Osteoblast (primary cell): ENCODE measurements at places on chromosomes 7 and 10. TPM values are rescaled to one million over a fixed set of nuclear protein-coding genes. Genes with fewer than 3 reads are reported as not detected.

DNA sequence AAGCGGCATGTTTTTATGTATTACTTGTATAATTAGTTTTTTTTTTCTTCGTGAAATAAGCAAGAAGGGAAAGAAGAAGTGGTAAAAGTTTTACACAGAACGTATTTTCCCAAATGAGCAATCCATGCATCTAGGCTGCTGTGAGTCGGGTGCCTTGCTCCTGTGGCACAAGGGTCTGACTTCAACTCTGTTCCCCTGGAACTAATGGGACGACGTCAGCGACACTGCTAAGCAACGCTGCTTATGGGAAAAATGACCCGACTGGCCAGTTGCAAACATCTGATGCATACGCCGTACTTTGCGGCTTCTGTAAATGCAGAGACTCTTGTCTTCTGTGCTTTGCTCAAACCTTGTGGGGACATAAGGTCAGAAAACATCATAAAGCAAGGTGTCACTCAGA is 66.3 kb downstream of the MPP7 start:
- DNase-seq, result no peak

Gene PAPOLB
- total RNA-seq, result under 0.01 and 0.36 TPM in 2 replicates

Gene AHR
- 274 and 313 TPM in 2 replicates for total RNA-seq

DNA sequence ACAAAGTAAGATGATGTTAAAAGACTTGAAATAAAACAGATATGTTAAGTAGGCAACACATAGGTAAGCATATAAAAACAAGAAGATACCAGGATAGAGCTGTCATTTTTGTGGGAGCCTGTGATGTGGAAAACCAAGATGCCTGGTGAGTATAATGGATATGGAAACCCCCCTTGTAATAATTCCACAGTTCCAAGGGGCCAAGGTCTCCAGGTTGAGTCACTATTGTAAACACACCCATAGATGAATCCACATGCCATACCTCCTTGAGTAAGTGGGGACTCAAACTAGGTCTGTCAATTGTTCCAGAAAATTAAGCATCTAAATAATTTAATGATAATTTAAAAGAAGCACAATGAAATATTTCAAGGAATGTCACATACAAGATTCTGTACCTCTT is 15.9 kb downstream of the CAV1 start:
- DNase-seq, result no peak

- peak; percentile 56 for DNase-seq
Observed at GRCh38 chr7:158295966-158296797, 291.4 kb downstream of the PTPRN2 start.

GRCh38 chr7:98956937-98957336 is 78.6 kb downstream of the TRRAP start:
- peak; percentile 22 for DNase-seq

Gene CYP2E1
- 1.5 and 1.8 TPM in 2 replicates for total RNA-seq

Gene MYO1G
- 0.29 and 0.36 TPM in 2 replicates for total RNA-seq

- DNase-seq, result peak; percentile 11
Observed at GRCh38 chr7:66055321-66055956, 20.2 kb upstream of the ASL start.

DNA sequence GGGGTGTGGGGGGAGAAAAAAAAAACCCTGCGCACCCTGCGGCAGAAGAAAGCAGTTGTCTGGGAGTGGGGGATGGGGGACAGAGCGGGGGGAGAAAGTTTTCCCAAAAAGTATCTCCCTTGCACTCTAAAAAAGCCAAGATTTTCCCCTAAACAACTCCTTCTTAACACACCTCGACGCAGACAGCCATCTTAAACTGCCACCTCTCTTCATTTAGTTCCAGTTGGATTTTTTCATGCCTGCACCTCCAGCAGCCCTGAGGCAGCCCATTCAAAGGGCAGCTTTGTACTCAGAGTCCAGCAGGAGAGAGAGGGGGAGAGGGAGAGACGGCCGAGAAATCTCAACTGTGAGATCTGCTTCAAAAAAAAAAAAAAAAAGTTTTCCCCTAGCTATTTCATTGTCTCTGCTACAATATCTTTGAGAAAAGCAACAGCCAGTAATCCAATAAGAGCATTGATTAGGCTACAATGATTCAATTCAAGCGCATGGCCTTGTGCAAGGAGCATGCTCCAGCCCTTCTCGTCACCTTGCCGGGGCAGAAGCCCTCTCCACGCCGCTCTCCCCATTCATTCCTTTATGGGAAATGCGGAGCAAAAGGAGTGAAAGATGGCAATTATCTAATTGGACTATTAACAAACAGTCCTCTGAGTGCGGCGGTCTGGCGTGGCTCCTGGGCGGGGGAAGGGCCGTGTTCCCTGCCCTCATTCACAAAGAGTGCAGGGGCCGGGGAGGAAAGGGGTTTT is 939 bp upstream of the VAX1 start:
- DNase-seq, result peak; percentile 77

GRCh38 chr7:103387242-103387641 is 39.8 kb downstream of the PSMC2 start:
- DNase-seq, result no peak

GRCh38 chr7:158001621-158002320 is 585.9 kb downstream of the PTPRN2 start:
- DNase-seq, result no peak

DNA sequence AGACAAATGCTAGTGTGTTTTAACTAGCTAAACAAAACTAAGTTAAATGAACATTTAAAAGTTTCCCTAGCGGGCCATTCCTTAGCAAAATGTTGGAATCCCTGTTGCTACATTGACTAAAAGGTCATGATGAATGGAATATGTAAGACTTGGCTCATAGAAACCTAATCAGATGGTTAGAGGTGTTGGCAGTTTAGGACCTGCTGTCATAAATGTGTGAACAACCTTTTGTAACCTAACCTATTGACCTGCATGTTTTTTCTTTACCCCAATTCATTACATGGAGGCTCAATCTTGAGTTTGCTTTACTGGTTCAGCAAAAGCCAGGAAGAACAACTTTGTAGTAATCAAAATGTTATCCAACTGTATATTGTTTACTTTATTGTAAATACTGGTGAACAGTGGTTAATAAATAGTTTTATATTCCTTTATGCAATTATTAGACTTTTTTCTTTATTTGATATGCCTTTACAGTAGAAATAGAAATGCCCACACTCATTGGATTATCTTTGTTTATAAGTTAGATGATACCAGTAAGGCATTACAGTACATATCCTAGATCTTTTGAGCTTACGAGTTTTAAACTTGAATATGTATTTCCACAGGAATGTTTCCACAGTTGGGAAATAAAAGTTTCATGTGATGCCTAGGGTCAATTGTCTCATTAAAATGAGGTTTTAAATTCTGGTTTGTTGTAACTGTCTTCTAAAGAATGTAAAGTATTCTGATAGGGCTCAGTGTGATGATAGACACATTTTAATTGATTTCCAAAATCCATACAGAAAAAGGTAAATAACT is 11.6 kb downstream of the CBX3 start:
- no peak for DNase-seq

- DNase-seq, result no peak
Observed at GRCh38 chr10:120103738-120104560, 211.4 kb downstream of the SEC23IP start.

Gene FERD3L
- total RNA-seq, result not detected in 2 replicates

DNA sequence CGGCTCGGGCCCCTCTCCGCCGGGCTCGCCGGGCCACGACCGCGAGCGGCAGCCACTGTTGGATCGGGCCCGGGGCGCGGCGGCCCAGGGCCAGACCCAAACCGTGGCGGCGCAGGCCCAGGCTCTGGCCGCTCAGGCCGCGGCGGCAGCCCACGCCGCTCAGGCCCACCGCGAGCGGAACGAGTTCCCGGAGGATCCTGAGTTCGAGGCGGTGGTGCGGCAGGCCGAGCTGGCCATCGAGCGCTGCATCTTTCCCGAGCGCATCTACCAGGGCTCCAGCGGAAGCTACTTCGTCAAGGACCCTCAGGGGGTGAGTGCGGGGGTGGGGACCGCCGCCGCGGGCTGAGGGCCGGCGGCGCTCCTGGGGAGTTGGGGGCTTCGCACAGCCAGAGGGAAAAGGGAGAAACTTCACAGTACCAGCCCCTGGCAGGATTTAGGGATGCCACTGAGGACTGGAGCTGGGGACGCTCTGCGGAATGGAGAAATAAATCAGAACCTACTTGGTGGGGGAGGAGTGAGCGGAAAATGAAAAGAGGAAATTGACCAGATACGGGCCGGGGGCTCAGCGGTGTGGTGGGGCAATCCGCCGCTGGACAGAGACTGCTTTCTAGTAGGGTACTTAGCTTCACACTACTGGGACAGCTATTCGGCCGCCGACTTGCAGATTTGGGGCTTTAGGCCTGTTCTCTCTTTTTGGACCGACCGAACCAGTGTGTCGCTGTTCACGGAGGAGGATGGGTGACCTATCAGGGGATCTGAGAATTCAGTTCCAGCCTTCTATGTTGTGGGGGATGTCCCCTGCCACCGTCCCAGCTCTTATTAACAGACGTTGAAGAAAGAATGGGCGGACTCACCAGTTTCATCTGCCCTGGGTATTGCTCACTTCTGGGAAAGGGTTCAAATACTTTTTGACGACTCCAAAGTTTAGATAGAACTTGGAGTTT is 669 bp downstream of the PI4K2A start:
- peak; percentile 92 for DNase-seq

DNA sequence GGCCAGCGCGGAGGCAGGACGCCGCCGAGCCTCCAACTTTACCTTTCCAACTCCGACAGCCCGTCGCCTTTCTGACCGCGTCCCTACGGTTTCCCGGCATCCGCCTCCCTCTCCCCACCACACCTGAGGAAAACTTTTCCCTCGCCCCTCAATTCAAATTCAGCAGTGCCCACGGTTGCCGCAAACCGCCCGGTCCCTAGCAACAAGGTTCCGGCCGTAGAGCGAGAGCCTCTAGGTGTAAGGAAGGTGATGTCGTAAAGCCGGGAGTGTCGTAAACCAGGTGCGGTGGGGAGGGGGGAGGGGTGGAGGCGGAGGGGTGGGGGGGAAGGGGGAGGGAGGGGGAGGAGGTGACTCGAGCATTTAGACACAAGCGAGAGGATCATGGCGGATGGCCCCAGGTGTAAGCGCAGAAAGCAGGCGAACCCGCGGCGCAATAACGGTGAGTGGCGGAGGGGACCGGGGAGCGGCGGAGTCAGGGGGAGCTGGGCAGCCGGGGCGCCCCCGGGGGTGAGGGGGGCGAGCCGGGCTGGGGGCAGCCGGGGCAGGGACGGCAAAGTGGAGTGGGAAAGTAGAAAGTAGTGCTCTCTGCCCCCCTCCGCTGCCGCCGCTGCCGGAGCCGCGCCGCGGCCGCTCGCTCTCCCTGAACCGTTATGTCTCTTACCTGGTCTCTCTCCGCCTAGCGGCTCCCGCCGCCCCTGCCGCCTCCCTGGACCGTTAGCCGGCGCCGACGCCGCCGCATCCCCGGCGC is at the start of gene ZEB1:
Gene ZEB1, plus strand, starts transcription at position 363 of the 748 bp plus-strand sequence. Its CDS starts 19 bp downstream, at position 382.
- DNase-seq, result peak; percentile 91

DNA sequence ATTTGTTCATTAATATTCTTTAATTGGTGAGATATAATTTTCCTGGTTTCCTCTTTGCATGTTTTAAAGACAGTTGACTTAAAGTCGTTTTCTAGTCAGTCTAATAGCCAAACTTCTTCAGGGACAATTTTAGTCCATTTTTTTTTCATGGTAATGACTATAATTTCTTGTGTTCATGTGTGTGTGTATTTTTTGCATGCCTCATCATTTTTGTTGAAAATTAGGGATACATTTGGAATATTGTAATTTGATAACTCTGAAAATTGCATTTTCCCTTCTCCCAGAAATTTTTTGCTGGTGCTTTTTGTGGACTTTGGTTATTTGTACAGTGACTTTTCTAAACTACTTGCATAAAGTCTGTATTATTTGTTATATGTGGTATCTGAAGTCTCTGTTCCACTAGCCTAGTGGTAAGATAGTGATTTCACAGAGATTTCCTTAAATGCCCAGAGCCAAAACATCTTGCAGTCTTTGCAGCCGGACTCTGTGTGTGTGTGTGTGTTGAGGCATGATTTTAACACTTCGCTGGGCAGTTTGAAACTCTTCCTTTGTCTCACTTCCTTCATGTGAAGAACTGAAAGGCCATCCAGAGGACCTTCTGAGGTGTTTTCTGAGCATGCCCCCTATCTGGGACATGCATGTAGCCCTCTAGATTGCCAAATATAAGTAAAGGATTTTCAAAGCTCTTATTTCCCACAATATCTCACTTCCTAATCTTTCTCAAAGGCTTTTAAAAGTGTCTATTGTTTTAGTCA is 40.9 kb upstream of the ZNF365 start:
- no peak for DNase-seq

DNA sequence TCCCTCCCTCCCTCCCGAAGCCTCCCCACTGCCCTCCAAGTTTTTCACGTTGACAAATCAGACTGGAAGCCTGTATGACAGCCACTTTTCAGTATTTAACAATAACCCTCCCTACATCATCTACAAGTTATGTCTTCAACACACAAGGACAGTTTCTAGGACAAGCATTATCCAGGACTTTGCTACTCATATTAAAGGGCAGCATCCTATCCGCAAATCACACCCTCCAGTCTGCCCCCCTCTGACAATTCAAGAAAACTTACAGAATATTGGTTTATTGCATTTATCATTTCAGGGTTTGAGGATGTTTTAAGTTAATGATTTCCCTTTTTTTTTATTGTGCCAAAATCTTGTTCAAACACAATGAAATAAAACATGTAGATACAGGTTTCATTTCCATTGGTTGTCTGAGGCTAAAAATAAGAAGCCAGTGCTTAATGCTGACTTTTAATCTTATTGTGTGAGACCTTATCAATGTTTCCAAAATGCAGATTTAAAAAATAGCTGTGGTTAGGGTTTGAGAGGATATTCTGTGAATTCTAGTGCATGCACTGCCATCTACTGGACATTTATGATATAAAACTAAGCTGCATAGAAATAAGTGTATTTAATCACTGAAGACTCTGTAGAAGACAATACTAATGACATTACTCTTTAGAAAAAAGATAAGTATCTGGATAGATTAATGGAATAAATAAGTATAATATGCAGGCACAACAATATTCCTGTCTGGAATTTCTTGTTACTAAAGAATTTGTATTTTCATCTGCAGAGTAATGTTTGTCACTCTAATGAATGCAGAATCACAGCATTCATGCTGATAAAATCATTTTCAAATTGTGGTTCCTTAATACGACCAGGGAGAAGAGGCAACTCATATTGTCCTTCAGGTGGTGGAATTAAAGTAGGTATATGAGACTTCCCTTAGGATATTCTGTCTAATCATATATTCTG is 64.1 kb downstream of the CAV1 start:
- no peak for DNase-seq

Gene GNAT3
- not detected in 2 replicates for total RNA-seq

DNA sequence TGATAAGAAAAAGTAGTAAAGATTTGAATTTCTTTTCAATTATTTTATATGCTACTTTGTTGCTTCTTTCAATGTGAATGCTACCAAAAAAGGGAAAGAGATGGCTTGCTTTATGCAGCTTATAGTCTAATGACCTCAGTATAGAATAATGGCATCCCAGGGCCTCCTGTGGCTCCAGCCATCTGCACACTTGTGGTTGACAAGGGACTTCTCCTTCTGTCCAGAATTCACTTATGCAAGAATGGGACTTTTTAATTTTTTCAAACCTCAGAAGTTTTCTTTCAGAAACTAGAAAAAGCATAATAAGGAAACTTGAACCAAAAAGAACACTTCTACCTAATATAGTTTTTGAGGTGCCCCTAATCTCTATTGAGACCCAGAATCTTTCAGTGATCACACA is 310.9 kb downstream of the CTNNA3 start:
- DNase-seq, result no peak

GRCh38 chr10:126387931-126388911 is at the start of gene ADAM12:
Gene ADAM12 (minus strand): TSS chr10:126388477. CDS start chr10:126388145, 332 bp downstream.
- peak; percentile 89 for DNase-seq

Gene PLCE1
- total RNA-seq, result 6.2 and 7.7 TPM in 2 replicates
